Fibroblast of skin of abdomen (primary cell): ENCODE measurements at places on chromosomes 12 and 14.

DNA sequence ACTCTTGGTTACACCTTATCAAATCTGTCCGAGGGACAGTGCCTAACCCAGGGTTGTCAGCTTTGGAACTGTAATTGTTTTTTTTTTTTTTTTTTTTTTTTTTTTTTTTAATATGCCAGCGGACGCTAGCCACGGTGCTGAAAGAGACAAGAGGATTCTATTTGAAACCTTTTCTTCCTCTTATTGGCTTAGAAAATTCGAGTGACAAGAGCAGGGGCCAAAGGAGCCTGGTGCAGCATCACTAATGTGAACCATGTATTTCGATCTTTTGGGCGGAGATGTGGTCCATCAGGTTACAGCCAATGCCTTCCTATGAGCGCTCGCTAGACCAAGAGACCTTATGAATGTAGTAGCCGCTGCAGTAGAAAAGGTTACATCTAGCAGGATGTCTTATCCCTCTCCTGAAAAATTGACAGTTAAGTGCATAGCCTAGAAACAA lies 922 bp downstream of the PTPRR start:
- DNase-seq = peak; percentile 14

DNA sequence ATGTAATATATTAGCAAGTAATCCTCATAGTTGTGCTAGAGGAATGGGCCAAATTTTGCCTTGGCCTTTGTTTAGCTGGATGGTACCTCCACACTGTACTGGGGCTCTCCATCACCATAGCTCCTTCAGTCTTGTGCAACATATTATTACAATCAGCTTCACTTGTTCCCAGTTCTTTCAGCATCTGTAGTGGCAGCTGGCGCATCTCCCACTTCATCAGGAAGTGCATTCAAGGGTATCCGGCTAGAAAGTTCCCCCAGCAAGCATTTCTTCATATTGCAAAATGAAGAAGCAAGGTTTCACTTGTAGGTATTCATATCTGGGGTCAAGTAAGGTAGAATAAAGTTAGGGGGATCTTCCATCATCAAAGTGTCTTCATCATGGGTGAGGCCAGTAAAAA lies 123.7 kb downstream of the IGF1 start:
- DNase-seq = no peak

DNA sequence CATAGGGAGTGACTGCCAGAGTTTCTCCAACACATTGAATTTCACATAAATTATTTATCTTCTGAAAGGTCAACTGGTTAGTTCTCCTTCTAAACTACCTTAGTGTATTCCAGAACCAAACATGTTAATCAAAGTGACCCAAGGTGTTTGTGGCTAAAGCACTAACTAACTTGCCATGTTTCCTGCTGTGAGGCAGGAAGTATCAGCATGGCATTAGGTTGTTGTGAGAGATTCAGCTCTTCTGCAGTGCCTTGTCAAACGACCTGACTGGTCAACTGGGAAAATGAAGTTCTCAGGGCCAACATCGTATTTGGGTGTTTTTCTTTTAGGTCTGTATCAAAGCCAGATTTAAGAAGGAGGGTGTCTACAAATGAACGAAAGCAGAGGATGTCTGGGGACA lies 448.1 kb downstream of the APAF1 start:
- DNase-seq = no peak

DNA sequence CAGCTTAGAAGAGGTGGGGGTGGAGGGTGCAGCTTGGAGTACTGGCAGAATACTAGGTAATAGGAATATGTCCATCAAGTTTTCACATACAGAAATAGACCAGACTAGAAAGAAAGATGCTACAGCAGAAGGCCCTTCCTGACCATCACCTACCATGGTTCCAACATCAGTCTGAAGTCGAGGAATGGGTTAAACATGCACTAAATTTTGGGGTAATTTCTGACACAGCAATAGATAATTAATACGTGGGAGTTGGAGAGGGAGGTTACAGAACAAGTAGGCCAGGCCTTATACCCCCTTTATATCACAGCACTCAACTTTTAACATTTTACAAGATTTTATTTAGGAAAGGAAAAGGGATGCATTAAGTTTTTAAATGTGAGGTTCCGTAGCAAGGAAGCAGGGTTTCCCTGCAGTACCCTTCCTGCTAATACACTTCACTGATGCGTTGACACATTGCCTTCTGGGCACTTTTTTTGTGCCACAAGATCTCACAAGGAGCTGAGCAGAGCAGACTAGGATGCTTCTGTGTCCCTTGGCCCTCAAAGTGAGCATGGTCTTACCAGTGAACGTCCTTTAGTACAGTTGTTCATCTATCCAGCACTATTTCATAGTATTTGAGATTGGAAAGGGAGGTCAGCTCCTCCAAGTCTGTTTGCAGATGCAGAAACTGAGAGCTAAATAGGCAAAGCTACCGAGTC lies 50.8 kb downstream of the EID3 start:
- no peak for DNase-seq

- DNase-seq = no peak
Measured at GRCh38 chr12:112307317-112308011, 74.8 kb downstream of the HECTD4 start.

GRCh38 chr12:9784816-9785215 lies 24.1 kb upstream of the CD69 start:
- no peak for DNase-seq

DNA sequence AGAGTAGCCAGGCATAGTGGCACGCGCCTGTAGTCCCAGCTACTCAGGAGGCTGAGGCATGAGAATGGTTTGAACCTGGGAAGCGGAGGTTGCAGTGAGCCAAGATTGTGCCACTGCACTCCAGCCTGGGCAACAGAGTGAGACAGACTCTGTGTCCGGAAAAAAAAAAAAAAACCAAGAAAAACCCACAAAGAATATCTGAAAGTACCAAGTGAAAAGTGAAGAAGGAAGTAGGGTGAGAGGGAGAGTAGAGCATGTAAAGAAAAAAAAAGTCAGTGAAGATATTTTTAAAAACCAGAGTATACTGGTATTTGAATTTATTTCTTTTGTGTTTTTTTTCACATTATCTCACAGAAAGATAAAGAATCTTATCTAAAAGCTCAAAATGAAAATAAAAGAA lies 43.3 kb upstream of the ISM2 start:
- DNase-seq = no peak

DNA sequence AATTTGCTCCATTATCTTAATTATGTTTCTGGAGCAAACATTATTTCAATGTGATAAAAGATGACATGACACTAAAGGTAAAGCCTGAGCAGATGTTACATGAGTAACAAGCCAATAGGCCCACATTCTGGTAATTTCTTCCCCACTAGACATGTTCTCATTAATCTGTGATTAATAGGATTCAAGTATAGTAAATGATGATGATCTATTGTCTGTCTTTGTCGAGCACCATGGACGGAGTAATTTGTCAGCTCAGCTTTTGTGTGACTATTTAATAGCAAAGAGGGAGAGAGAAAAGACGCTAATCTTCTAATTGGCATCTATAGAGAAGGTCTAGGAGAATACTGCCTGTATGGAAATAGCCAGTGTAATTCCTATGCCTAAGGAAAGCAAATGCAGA lies 62.2 kb upstream of the INSM2 start:
- DNase-seq = no peak

DNA sequence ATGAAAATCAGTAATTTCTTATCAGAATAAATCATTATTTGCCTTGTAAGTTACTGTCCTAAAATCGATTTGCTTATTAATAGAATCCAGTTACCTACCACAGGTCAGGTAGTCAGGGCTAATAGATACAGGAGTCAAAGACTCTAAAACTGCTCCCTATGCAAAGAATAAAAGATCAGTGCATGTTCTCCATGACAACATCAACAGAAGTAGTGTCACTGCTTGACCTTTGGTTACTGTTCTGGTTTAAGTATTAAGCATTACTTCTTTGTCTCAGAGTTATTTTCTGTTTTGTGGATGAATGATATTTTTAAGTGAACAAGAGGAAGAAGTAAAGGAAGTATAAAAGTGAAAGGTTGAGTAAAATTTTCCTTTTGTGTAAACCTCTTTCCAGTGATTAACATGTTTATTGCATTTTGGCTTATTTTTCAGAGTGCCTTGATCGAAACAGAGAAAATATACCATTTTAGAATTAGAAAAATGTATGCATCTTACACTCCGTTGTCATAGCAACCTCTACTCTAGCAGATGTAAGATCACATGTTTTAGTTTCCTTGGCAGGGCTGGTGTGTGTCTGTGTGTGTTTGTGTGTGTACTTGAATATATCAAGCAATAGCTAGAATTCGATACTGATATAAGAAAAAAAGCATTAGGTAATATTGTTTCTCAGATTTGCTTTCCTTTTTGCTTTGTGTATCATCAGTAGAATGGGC lies 44.7 kb downstream of the ABCD2 start:
- no peak for DNase-seq

- DNase-seq = peak; percentile 49
Measured at GRCh38 chr12:124867401-124867930, 3.8 kb upstream of the SCARB1 start.

DNA sequence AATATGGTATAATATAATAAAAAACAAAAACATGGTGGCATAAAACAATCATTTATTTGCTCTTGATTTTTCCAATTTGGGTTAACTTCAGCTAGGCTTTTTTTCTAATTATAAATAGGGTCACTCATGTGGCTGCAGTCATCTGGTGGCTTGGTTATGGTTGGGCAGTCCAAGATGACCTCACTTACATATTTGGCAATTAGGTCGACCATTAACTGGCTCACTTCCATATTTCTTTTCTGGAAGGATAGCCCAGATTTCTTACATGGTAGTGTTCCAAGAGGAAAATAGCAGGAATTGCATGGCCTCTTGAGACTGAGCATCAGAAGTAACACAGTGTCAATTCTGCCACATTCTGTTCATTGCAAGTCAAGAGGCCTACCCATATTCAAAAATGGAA lies 153.4 kb downstream of the FUT8 start:
- peak; percentile 3 for DNase-seq

DNA sequence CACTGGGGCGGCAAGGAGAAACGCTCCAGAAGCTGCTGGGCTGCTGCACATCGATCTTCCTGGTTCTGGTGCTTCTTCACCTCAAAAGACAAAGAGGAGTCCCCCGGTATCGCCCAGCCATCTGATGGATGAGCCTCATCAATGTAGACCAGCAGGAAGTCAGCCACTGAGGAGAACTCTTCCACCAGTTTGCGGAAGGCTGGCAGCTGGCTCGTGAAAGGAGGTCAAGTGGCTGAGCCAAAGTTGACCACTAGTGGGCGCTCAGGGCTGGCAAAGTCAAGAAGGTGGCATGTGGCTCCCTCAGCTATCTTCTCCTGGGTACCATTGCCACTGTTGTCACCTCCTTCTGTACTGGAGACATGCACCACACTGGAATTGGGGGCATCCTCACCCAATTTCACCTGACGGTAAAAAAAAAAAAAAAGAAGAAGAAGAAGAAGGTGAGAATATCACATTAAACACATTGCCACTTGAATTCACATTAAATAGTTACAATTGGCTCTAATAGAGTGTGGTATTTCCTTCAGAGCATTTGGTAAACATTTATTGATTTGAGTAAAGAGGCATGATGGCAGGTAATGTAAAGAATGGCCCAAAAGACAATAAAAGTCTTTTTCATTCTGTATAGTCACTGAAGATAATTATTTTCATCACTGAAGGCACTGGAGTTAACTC lies 8.3 kb downstream of the DIO2 start:
- DNase-seq = no peak

DNA sequence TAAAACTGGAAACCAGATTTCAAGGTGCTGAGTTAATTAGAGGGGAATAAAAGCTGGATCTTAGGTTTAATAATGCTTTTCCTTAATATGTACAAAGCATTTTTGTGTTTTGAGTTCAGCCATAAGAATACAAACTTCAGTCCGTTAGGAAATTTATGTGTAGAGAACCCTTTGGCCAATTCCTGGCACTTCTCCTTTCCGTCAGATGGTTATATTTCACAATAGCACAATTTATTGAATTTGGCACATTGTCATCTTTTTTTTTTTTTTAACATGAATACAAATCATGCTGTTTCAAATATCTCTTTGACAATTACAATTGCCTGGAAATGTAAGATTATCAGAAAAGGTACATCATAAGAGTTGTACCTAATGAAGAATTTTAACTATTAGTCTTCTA lies 56.2 kb upstream of the DDHD1 start:
- no peak for DNase-seq

DNA sequence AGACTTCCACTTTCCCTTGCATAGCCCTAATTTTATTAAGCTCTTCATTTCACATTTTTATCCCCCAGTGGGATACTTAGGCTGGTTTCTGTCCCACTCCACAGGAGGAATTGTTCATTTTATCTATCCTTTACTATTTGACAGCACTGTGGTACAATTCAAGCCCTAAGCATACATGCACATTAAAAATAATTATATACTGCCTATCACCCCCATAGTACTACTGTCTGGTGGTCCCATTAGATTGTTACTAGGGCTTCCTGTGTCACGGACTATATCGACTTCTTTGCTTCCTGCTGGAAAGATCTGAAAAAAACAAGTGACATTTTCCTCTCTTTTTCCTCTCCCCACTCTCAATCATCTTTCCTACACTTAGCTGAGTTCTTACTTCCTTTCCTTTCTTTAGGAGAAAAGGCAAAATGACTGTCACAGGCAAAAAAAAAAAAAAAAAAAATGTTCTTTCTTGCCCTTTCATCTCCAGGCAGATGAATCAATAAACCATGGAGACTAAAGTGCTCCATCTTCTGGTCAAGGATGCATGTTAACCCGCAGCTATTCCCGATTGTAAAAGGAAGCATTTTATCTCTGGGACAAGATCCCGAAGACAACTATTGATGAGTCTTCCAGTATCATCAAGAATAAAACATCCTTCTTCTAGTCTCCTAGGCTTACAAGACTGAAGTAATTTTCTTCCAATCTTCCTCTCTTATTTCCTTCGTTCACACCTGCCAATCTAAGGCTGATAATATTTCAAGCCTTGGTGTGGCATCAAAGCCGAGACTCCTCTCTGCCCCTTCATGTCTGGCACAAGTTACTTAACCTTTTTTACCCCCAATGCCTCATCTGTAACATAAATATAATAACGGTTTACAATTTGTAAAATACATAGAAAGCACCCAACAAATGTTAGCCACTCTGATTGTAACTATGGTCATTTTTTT lies 94.4 kb upstream of the PLEKHG7 start:
- peak; percentile 66 for DNase-seq

GRCh38 chr14:76639606-76640229 lies 121.5 kb upstream of the VASH1 start:
- DNase-seq = no peak

- no peak for DNase-seq
Measured at GRCh38 chr12:124605150-124605882, 37.9 kb upstream of the NCOR2 start.

DNA sequence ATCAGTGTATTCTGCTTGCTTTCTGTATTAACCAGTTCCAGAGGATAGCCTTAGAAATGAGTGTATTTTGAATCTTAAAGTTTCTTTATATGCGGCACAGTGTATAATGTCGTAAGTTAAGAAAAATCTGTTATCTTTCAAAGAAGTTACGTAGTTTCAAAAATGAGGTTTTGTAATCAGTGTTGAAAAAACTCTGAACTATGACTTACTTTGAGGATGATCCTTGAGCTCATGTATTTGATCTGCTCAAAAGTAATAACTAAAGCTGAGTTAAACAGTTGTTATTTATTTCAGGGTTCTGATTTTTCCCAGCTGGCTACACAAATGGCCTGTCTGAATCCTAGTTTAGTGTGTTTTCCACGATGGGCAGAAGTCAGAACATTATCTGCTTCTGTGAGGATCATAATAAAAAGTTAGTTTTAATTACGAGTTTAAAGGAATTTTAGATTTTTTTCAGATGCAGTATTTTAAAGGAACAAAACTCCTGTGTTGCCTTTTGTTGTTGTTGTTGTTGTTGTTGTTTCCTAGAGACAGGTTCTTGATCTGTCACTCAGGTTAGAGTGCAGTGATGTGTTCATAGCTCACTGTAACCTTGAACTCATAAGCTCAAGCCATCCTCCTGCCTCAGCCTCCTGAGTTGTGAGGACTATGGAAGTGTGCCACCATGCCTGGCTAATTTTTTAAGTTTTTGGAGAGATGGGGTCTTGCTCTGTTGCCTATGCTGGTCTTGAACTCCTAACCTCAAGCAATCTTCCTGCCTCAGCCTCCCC lies 52.9 kb downstream of the GPATCH2L start:
- DNase-seq = no peak
